ENCODE measurements at places on chromosomes 5 and 9.

GRCh38 chr5:143400541-143401226 is 2.8 kb downstream of the NR3C1 start:
- no peak for DNase-seq

- DNase-seq = no peak
Measured at GRCh38 chr9:81508476-81508875, 180.9 kb downstream of the TLE1 start.

- peak; percentile 44 for DNase-seq
Measured at GRCh38 chr9:135480071-135480939, 723 bp downstream of the PPP1R26 start.

DNA sequence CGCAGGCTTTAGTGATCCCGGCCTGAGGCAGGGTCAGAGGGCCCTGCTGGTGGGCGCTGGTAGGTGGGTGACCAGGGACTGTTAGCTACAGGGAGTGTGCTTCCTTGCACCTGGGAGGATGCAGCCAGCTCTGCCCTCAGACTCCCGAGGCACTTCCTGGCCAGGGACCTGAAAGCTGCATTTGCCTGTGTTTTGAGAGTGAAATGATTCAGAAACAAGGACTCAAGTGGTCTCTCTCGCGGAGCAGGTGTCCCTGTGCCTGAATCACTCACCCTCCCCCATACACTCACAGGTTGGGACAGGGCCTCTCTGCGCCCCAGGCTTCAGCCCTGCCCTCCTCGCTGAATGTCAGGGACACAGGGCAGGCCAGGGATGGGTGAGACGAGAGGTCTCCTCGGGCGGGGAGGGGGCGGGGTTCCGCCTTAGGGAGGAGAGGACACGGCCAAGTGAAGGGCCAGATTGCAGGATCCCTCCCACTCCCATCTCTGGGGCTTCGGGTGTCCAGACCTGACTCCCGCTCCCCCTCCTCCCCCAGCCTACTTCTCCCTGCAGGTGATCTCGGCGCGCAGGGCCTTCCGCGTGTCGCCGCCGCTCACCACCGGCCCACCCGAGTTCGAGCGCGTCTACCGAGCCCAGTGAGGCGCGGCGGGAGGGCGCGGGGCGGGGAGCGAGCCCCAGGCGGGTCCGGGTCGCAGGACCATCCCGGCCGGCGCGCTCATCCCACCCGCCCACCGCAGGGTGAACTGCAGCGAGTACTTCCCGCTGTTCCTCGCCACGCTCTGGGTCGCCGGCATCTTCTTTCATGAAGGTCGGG is 1.5 kb downstream of the LTC4S start:
- peak; percentile 11 for DNase-seq

DNA sequence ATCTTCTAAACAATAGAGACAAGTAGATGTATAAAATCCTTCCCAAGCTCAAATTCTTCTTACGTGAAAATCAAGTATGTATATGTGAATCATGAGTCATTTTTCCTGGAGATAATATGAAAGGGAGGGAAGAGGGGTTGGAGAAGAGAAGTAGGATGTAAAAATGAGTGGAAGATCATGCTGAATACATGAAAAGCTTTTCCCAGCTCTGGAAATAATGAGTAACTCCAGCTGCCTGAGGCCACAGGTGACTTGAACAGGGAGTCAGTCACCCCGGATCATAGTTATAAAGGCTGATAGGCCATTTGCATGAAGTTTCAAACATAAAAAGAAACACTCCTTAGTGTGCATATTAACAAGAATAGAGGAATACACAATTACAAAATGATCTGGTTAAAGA is 486.7 kb downstream of the EFNA5 start:
- DNase-seq = no peak

DNA sequence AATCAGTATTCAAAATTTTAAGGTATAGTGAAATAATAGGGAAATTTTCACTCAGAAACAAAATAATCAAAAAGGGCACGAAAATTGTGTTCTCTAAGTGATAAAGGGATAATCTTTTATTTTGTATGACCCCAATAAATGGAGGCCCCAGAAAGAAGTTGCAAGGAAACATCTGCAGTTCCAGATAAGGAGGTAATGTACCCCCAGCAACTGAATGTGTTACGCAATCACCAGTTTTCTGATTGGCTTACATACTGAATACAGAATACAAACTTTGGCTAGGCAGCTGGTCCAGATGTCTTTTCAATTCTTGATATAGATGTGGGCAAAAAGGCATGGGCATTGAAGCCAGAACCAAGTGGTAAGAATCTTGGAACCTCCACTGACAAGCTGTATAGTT is 1.7 kb upstream of the TOPORS start:
- DNase-seq = peak; percentile 5

GRCh38 chr5:77744116-77744515 is 32.0 kb downstream of the TBCA start:
- no peak for DNase-seq

DNA sequence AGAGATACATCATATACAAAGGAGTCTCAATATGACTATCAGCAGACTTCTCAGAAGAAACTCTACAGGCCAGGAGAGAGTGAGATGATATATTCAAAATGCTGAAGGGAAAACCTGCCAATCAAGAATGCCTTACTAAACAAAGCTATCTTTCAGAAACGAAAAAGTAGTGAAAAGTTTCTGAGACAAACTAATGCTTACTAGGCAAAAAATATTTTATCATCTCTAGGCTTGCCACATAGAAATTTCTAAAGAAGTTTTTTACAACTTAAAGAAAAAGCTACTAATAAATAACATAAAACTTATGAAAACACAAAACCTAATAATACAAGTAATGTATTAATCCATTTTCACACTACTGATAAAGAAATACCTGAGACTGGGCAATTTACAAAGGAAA is 59.9 kb upstream of the SPEF2 start:
- no peak for DNase-seq

DNA sequence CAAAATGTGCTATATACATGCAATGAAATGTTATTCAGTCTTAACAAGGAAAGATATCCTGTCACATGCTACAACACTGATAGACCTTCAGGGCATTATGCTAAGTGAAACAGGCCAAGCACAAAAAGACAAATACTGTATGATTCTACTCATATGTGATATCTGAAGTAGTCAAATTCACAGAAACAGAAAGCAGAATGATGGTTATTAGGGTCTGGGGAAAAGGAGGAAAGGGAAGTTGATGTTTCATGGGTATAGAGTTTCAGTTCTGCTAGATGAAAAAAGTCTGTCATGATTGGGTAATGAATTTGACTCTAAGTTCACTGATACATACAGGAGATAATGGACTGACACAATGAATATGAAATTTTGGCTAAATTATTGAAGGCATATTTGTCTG is 11.2 kb upstream of the RIC1 start:
- DNase-seq = no peak

DNA sequence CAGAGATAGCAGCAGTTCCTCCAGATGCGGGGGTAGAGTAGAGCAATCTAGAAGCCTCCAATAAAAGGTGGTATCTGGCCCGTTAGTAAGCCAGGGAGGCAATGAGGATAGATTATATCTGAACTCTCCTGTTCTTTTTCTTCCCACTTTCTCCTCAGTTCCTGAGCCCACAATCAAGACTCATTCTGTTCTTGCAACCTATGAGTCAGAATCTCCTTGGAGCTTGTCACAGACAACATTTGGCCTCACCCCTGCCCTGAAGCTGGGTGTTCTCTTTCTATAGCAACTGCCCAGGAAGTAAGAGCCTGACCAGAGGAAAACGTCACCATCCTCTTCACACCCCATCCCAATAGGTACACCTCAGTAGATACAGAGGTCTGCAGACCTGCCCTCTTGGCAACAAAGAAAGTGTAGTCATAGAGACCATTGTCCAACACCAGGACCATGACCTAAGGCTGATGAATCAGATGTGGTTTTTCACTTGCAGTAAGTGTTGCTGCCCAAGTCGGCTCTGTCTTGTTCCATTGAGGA is 76.3 kb upstream of the PCA3 start:
- DNase-seq = peak; percentile 79

DNA sequence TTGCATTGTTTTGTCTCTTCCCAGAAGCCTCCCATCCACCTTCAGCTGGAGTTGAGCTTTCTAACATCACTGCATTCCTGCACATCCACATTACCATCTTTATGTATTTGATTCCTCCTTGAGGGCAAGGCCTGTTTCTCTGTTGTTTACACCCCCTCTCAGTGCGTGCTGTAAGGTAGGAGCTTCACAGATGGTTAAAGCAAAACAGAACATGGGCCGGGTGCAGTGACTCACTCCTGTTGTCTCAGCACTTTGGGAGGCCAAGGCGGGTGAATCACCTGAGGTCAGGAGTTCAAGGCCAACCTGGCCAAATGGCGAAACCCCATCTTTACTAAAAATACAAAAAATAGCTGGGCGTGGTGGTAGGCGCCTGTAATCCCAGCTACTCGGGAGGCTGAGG is 110.9 kb downstream of the KCNIP1 start:
- peak; percentile 28 for DNase-seq

DNA sequence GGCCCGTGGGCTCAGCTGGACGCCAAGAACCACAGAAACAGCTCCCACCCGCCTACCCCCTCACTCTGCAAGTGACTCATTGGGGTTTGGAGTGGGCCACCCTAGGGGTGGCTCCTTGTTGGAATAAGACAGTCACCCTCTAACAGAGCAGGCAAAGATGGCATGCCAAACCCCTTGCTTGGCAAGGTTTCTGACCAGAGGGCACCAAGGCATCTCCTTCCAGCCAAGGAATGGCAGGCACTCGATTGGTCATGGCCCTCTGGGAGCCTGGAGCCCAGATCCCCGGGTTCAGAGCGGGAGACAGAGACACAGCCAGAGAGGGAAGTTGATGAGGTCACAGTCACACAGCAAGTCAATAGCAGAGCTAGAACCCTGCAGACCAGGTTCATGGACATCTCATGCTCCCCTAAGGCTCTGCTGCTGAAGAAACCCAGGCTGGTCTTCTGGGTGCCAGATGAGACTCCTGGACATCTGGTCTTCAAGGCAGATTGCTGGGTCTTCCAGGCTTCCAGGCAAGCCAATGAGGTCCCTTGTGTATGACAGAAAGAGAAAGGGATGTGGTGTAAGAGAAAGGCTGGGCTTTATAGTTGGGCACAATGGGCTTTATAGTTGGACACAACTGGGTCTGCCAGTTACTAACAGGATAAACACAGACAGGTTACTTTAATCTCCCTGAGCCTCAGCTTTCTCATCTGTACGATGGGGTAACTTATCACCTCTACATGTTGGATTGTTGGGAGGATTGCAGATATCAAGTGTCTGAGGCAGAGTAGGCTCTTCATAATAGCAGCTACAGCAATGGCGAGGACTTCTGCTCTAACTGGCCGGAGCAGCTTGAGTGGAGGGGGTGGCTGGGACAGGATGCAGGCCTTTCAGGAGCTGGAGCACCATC is 23.3 kb upstream of the KIF12 start:
- DNase-seq = no peak

DNA sequence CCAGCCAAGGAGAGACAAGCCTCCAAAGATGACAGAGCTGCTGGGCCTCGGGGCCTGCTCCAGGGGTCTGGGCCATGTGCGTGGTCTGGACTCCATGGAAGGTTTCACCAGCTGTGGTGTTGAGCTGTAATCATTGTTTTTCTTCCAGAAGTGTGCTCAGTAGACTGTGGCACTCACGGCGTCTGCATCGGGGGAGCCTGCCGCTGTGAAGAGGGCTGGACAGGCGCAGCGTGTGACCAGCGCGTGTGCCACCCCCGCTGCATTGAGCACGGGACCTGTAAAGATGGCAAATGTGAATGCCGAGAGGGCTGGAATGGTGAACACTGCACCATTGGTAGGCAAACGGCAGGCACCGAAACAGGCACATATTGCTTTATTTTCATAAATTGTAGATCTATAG is 164.8 kb upstream of the WWC1 start:
- DNase-seq = no peak

DNA sequence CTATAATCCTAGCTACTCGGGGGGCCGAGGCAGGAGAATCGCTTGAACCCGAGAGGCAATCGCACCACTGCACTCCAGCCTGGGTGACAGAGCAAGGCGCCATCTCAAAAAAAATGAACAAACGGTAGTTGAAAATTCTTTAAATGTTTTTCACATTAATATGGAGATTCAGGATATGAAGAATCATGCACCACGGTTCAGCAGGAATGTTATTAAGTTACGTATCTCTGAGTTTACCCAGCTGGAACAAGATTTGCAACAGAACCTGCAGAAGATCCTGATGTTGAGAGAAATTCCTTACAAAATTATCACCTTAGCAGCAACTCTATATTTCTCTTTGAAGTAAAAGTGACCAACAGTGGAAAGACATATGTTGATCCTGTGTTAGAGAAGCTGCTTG is 10.0 kb downstream of the PCDHGA12 start:
- DNase-seq = no peak

GRCh38 chr5:155480731-155481131 is 467.2 kb downstream of the KIF4B start:
- no peak for DNase-seq

- DNase-seq = no peak
Measured at GRCh38 chr5:10286862-10287227, 20.9 kb downstream of the CMBL start.

- no peak for DNase-seq
Measured at GRCh38 chr5:35908228-35908627, 30.2 kb downstream of the CAPSL start.

GRCh38 chr9:1916095-1916494 is 99.1 kb upstream of the SMARCA2 start:
- DNase-seq = no peak

- DNase-seq = no peak
Measured at GRCh38 chr9:16412740-16413139, 457.7 kb downstream of the BNC2 start.

DNA sequence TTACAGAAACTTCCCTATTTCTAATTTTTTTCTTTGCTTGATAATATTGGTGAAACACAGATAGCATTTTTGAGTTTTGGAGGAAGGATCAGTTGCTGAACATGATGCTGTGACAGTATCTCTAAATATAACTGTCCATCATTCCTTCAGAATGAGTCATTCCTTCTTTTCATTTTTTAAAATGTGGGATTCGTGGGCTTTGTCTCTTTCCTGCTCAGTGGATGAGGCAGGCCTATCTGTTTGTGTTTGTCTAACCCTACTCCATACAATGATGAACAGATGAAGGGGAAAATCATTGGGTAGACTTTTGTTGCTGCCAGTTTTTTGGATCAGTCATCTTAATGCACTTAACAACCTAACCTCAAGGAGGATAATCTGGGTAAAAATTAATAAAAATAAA is 15.7 kb upstream of the OR13C8 start:
- peak; percentile 50 for DNase-seq

- peak; percentile 94 for DNase-seq
Measured at GRCh38 chr5:170151097-170151831, 45.6 kb downstream of the FOXI1 start.

GRCh38 chr5:160699301-160699700 is 152.7 kb downstream of the ATP10B start:
- no peak for DNase-seq

- DNase-seq = no peak
Measured at GRCh38 chr5:14595891-14596290, 14.3 kb downstream of the OTULINL start.

DNA sequence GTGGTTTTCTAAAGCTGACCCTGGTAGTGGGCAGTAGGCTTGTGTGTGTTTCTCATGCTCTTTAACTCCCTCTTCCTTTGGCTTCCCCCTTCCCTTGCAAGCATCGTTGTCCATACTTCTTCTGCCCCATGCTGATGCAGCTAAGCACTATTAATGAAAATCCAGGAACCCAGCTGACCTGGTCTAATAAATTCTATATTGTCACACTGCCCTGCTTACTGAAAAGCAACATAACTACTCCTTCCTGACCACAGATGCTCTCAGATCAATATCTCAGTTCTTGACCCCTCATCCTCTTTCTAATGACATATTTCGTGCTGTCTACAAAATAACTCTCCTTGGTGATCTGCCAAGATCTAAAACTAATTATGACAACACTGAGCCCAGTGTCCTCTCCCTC is 405.5 kb downstream of the EFNA5 start:
- no peak for DNase-seq

GRCh38 chr5:157431544-157432200 is 28.3 kb upstream of the NIPAL4 start:
- DNase-seq = peak; percentile 70
